Suprapubic skin (tissue), 4 donors: ENCODE measurements at places on chromosomes 12 and 14. TPM values are rescaled to one million over a fixed set of nuclear protein-coding genes. Genes with fewer than 3 reads are reported as not detected.

Gene NPFF
- not detected for total RNA-seq

GRCh38 chr14:50619569-50620141 is 48.5 kb downstream of the SAV1 start:
- DNase-seq, result no peak

GRCh38 chr12:28033538-28033915 is 61.0 kb upstream of the PTHLH start:
- no peak for DNase-seq

DNA sequence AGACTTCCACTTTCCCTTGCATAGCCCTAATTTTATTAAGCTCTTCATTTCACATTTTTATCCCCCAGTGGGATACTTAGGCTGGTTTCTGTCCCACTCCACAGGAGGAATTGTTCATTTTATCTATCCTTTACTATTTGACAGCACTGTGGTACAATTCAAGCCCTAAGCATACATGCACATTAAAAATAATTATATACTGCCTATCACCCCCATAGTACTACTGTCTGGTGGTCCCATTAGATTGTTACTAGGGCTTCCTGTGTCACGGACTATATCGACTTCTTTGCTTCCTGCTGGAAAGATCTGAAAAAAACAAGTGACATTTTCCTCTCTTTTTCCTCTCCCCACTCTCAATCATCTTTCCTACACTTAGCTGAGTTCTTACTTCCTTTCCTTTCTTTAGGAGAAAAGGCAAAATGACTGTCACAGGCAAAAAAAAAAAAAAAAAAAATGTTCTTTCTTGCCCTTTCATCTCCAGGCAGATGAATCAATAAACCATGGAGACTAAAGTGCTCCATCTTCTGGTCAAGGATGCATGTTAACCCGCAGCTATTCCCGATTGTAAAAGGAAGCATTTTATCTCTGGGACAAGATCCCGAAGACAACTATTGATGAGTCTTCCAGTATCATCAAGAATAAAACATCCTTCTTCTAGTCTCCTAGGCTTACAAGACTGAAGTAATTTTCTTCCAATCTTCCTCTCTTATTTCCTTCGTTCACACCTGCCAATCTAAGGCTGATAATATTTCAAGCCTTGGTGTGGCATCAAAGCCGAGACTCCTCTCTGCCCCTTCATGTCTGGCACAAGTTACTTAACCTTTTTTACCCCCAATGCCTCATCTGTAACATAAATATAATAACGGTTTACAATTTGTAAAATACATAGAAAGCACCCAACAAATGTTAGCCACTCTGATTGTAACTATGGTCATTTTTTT is 94.4 kb upstream of the PLEKHG7 start:
- no peak for DNase-seq

DNA sequence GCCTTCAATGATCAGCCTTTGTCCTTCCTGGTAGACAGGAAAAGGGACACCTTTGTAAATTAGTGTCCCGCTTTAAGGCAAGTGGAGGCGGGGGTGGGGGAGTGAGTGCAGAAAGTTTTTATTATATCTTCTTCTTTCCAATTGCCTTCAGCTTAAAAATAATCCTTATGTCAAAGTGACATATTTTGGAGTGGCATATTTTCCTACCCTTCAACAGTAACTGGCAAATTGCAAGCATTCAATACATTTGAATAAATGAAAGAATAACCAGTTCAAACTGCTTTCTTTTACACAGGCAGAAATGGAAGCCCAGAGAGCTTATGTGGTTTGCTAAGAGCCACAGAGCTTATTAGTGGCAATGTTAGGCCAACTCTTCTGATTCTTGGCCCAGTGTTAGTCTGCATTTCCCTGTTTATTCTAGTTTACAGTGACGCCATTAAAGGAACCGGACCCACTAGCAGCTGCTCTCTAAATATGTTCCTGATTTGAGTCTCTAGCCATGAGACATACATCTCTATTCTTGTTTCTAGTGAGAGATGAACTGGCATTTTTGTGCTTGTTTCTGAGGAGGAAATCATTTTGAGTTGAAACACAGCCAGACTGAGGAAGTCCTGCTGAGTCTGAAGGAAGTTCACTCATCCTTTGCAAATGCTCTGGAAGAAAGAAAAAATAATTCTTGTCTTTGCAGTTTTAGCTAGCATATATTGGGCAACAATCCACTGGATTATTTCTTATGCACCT is 468.7 kb downstream of the NOVA1 start:
- DNase-seq, result no peak

DNA sequence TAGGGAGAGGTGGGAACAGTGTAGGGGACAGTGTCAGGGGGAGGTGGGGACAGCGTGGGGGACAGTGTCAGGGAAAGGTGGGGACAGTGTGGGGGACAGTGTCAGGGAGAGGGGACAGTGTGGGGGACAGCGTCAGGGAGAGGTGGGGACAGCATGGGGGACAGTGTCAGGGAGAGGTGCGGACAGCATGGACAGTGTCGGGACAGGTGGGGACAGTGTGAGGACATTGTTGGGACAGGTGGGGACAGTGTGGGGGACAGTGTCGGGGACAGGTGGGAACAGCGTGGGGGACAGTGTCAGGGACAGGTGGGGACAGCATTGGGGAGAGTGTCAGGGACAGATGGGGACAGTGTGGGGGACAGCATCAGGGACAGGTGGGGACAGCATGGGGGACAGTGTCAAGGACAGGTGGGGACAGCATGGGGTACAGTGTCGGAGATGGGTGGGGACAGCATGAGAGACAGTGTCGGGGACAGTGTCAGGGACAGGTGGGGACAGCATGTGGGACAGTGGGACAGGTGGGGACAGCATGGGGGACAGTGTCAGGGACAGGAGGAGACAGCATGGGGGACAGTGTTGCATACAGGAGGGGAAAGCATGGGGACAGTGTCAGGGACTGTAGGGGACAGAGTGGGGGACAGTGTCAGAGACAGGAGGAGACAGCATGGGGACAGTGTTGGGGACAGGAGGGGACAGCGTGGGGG is 139.0 kb downstream of the TMEM121 start:
- no peak for DNase-seq

- DNase-seq, result no peak
Measured at GRCh38 chr12:54352022-54352531, 12.2 kb downstream of the GPR84 start.

Gene KRT74
- total RNA-seq, result 14.1 TPM

DNA sequence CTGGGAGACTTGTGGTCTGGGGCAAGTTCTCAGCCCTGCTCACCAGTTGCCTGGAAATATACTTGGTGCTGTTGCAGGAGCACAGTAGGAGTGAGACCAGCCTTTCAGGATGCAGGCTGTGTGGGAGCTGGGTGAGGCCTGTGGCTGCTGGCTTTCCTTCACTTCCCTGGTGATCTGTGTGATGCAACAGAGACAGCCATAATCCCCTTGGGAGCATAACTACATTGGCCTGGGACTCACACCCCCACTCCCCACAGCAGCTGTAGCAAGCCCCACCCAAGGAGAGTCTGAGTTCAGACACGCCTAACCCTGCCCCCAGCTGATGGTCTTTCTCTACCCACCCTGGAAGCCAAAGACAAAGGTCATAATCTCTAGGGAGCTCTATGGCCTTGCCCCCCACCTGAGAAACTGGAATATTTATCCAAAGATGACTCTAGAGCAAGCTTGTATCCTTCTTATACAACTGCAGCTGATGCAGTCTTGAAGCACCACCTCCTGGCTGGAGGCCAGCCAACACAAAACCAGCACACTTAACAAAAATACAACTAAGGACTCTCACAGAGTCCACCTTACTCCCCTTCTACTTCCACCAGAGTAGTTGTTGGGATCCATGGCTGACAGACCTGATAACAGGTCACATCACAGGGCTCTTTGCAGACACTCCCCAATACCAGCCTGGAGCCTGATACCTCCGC is 190.4 kb upstream of the CPNE8 start:
- no peak for DNase-seq

DNA sequence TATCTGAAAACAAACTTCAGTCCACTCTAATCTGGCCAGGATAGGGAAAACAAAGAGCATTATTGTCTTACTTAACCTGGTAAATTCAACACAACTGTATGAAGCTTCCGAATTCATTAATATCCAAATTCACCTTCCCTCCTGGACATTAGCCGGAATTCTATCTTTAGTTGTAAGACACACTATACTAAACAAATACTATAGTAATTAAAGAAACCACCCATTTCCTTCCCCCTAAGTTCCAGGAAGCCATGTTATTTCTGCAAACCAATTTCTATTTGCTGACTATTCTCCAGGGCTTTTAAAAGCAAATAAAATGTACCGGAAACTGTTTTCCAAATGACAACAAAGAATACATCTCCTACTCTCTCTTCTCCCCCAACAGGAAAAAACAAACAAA is 122.7 kb upstream of the MDM1 start:
- no peak for DNase-seq

GRCh38 chr12:29730481-29730880 is 53.3 kb downstream of the TMTC1 start:
- no peak for DNase-seq

Gene ARHGDIB
- total RNA-seq, result 84.9 TPM

Gene ZFHX2
- total RNA-seq, result 0.24 TPM

DNA sequence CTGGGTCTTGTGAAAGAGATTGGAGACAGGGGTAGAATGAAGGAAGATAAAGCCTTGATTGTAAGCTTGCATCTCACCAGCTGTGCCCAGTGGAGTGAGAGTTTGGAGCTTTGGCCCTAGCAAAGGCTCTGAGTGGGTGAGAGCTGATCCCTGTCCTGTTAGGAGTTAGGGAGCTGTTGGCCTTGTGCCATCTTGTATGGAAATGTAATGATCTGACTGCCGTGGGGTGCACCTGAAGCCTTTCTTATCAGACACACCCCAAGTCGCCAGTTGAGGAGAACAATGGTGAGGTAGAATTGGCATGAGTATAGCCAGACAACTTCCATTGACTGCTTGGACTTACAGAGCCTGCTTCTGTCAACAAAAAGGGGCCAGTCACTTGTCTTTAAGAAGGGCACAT is 130.1 kb downstream of the PRKCH start:
- no peak for DNase-seq

GRCh38 chr14:23469906-23470403 is 452 bp downstream of the NGDN start:
- no peak for DNase-seq

- DNase-seq, result no peak
Measured at GRCh38 chr14:92143309-92143708, 21.5 kb downstream of the CPSF2 start.
